ENCODE measurements at places on chromosomes 12 and 14.

GRCh38 chr12:56676851-56677580 is 11.1 kb downstream of the PTGES3 start:
- DNase-seq = no peak

DNA sequence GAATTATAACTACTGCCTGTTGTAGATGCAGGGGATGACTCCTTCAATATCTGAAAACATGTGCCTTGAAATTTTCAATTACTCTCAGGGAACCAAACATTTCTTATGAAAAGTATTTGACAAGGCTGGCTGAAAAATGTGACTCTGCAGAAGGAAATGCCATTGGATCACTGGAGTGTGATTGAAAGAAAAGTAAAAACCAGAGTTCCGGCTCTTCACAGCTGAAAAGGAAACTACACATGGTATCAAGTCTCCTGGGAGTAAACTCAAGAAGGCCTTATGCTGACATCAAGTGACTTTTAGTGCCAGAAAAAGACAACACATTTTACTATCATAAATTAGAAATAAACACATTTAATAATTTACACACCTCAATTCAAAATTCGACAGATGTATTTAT is 693.0 kb downstream of the LRFN5 start:
- DNase-seq = no peak

GRCh38 chr14:104843006-104843405 is 22.1 kb upstream of the CEP170B start:
- DNase-seq = no peak

DNA sequence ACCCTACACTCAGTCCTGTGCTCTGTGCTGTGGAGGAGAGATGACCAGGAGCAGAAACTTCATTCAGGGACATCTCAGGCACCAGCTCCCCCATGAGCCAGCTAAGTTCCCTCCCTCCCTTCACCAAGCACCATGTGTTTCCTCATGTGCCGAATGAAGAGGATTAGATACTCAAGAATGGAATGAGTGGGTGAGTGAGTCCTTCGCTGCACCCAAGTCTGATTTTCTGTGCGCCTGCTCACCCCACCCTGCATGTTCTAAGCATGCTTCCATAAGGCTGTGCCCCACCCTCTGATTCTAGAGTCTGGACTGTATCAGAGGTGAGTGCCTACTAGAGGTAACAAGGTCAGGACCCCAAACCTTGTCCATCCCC is 12.1 kb downstream of the SERPINA5 start:
- DNase-seq = no peak

DNA sequence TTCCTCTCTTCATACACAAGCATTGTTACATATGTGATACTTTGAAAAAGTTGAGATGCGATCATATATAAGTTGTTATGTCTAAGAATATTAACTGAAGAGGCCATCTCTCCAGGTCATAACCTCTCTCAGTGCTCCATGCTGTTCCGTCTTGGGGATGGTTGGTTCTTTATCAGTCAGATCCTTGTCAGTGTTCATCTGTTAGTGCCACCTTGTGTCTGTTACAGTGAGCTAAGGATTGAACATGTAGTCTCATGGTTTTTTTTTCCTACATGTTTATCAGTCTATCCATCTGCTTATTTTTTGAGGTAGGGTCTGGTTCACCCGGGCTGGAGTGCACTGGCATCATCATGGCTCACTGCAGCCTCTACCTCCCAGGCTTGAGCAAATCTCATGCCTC is 30.5 kb downstream of the EP400 start:
- DNase-seq = no peak

DNA sequence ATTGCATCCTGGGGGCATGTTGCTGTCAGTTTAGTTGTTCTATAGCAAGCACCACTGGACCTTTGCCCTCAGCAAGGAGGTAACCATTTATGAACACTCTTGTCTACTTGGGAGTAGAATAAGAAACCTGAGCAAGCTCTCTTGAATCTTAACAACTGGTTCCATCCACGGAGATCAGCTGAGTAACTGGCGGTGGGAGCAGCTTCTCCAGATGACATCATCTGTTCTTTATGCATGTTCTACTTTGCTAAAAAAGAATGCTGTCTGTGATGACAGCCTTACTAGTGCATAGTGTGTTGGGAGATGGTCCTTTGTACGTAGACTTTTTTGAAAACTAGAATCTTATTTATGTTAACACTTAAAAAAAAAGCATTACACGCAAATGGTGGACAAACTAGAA is 17.7 kb downstream of the SLC4A8 start:
- no peak for DNase-seq

- no peak for DNase-seq
Observed at GRCh38 chr12:19971361-19972280, 396.7 kb upstream of the PDE3A start.

- DNase-seq = no peak
Observed at GRCh38 chr14:90579088-90579487, 182.3 kb downstream of the CALM1 start.

DNA sequence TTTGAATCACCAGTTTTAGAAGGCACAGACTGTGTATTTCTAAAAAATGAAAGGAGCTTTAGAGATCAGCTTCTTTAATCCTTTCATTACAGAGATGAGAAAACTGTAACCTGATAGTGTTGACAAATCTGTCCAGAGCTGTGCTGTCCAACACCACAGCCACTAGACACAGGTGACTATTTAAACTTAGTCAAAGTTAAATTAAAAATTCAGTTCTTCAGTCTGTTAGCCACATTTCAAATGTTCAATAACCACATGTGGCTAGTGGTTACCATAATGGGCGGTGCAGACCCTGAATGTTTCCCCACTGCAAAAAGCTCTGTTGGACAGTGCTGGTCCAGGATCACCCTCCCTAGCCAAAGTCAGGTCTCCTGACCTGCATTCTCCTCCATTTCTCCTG is 21.6 kb downstream of the DAD1 start:
- DNase-seq = no peak

DNA sequence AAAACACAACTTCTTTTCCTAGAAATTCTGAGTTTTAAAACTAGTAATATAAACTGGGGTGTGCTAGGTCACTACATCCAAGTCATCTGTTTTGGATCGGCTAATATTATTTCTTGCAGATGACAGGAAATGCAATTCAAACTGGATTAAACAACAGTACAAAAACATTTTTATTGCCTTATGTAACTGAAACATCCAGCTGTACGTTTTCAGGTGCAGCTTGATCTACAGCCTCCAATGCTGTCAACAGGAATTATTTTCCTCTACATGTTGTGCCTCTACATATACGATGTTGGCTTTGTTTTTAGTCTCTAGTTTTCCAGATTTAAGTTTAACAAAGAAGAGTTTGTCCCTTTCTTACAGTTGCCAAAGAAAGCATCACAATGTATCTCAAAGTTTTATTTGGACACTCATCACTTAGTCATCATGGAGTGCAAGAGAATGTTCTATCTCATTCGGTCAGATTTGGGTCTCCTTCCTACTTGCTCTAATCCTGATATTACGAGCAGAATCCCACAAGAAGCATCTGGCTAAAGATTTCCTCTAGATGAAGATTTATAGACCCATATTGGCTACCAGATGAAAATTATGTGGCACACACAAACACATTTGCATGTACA is 326.7 kb downstream of the SLC6A15 start:
- DNase-seq = no peak

- no peak for DNase-seq
Observed at GRCh38 chr12:121239351-121240061, 29.6 kb downstream of the P2RX4 start.

GRCh38 chr12:94190623-94191022 is 42.2 kb downstream of the PLXNC1 start:
- DNase-seq = no peak

- no peak for DNase-seq
Observed at GRCh38 chr14:101584055-101584859, 23.0 kb downstream of the DIO3 start.

DNA sequence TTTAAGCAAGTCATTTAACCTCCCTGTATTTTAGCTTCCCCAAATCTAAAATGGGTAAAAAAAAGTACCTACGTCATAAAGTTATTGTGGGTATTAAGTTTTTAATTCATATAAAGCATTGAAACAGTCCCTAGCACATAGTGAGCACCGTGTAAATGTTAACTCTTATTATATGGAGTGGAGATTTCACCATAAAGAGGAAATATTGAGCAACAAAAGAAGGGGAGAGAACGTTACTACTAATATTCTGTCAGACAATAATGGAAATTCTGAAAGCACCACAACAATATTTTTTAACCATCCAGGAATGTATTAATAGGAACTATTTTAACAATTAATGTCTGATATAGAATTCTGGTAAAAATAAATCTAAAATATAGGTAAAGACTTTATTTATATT is 7.8 kb upstream of the CD163L1 start:
- DNase-seq = no peak

DNA sequence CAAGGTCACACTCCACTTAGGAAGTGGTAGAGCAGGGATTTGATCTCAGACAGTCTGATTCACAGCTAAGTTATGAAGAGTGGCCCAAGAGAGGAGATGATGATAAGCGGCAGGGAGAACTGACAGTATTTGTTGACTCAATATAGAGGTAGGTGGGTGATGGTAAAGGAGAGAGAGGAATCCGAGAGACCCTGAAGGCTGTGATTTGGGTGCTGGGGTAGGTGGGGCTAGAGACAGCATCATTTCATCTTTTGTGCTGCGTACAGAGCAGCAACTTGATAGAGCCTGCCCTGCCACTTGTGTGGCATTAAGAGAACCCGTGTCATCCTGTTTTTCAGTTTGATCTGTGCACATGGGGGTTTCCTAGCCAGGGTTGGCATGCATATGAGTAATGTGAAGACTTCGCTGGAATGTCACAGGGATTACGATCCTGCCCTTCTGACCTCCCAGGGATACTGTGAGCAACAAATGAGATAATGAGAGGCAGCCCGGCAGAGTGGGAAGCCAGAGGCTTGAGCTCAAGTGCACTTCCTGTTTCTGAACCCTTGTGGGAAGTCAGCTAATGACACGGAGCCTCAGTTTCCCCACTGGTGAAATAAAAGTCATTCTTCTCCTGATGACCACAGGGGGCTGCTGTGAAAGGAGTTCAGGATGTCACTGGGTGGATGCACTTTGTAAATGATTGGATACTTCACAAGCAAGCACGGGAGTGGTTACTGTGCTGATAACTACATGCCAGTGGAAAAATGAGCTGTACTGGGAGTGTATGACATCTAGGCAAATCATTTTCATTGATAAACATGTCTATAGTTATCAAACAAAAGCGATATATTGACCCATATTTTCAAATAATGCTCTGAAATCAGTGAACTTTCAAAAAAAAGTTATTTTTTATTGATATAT is 59.5 kb upstream of the IGF1 start:
- DNase-seq = no peak

- no peak for DNase-seq
Observed at GRCh38 chr14:79544698-79545070, 666.6 kb downstream of the DIO2 start.

DNA sequence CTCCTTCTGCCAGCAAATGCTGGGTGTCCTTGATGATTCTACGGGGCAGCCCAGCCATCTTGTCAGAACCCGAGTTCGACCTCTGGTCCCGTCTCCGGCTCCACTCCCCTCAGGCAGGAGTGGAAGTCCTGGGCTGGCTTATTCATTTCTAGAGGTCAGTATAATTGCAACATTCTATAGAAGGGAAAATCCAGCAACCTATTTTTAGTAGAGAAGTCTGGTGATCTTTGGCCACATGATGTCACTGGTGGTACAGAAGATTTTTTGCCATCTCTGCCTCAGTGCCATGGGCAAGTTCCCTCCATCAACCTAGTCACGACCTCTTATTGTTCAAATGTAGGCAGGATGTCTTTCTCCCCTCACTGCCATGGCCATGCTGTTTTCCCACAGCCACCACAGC is 22.4 kb downstream of the OR10G2 start:
- DNase-seq = no peak

DNA sequence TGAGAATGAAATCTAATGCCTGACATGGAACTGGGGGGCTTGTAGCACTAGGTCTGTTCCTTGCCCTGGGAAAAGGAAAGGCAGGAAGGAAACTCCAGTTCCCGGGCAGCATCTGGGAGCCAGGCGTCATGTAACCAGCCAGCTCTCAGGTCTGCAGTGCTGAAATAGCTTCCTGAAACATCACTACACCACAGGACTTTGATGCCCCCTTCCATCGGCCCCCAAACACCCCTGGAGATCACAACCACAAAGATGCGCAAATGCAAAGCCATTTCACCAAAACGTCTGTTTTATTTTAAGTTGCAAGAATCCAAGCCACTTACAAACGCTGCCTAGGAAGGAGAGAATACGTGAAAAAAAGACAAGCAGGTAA is 40.9 kb downstream of the KCTD10 start:
- DNase-seq = no peak

GRCh38 chr12:101969-102878 is 35.7 kb downstream of the IQSEC3 start:
- DNase-seq = no peak

DNA sequence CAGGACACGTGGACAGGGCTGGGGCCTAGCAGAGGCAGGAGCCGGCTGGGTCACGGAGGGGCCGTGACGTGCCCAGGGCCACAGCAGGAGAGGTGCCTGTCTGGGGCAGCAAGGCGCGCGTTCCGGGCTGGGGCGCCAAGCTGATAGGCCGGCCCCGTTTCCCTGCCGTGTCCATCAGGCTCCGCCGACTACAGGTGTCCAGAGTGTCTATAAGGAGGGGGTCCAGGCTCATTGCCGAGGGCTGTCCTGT is 18.5 kb downstream of the FBRSL1 start:
- DNase-seq = no peak

DNA sequence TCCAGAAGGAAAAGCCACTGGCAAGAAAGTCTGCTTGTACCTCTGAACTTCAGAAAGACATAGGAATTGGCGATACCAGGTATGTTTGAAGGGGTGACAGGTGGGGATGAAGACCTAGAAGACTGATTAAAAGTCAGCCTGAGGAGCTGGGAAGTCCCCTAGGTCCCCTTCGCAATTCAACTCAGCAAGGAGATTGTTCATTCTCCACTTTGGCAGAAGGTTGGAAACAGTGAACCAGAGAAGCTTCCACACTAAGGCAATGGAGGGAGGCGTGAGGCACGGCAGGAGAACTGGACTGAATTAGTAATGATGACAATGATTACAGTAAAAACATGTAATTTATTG is 240.3 kb upstream of the TMPO start:
- DNase-seq = no peak

GRCh38 chr14:20440465-20440864 is 4.5 kb upstream of the KLHL33 start:
- no peak for DNase-seq

DNA sequence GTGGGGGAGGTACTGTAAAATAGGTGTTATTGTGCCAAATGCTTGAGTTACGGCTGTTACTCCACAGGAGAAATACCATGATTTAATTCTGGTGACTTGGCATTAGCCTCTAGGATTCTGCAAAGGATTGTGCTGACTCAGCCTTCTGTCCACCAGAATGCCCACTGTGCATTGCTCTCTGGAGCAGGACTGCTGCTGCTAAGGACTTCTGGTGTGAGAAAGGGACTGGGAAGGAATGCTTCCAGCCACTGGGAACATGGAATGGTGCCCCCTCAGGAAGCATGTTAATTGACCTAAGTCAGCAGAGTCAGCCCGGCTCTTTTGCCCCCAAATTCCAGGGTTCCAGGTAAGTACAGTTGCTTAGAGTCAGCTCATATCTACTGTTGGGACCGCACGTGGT is 32.9 kb downstream of the ZFHX2 start:
- no peak for DNase-seq

DNA sequence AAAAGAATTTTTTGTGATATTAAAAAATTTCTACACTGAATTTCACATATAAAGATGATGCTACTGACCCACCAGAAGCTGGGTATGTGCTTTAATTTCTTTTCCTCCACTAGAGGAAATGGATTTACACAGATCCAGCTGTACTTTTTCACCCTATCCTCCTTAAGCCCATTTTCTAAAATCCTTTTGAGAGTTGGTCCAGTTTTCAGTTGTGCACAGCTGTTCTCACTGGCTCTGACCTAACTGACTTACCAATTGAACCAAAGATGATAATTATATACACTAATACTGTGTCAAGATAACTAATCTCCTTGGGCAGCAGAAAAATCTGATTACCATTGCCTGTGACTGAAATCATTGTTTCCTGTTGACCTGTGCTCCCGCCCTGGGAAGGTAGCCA is 108.5 kb downstream of the ZFC3H1 start:
- no peak for DNase-seq
